ENCODE measurements at places on chromosomes 1 and 21. TPM values are rescaled to one million over a fixed set of nuclear protein-coding genes. Genes with fewer than 3 reads are reported as not detected.

Gene ORC1
- 20.3 TPM for total RNA-seq

Gene MIXL1
- not detected for total RNA-seq

Gene RPS6KA1
- total RNA-seq = 15.5 TPM

Gene KIAA0040
- total RNA-seq = 0.83 TPM

Gene FMO5
- total RNA-seq = 0.34 TPM

Gene DYRK1A
- 12.5 TPM for total RNA-seq

Gene ZYG11A
- total RNA-seq = 2.3 TPM

Gene DTL
- total RNA-seq = 23.2 TPM

Gene LCA5L
- 1.7 TPM for total RNA-seq

Gene VWA5B1
- total RNA-seq = not detected

Gene KCNA3
- not detected for total RNA-seq

Gene FAAP20
- total RNA-seq = 50.0 TPM
